ENCODE measurements at places on chromosomes 6 and 20.

GRCh38 chr20:57678340-57678739 is 31.5 kb downstream of the PMEPA1 start:
- no peak for DNase-seq

DNA sequence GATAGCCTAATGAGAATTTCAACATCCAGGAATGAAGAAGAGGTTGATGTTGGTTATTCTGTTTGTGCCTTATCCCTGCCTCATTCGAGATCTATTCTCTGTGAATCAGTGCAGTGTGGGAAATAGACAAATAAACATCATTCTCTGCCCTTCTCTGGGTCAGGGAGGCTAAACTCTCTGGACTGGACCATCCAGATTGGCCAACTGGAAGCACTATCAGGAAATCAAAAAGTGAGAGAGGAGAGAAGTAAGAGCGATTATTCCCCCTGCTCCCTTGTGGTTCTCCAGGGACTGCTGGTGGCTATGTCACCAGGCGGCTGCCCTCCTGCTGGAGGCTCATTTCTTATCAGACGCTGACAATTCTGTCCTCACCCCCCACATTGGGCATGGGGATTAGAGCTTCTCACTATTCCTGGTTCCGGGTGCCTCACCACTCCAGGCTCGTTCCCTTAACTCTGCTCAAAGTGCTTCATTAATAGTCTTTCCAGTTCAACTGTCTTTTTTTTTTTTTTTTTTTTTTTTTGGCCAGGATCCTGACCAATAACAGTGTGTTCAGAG is 201.7 kb upstream of the RREB1 start:
- DNase-seq, result no peak

DNA sequence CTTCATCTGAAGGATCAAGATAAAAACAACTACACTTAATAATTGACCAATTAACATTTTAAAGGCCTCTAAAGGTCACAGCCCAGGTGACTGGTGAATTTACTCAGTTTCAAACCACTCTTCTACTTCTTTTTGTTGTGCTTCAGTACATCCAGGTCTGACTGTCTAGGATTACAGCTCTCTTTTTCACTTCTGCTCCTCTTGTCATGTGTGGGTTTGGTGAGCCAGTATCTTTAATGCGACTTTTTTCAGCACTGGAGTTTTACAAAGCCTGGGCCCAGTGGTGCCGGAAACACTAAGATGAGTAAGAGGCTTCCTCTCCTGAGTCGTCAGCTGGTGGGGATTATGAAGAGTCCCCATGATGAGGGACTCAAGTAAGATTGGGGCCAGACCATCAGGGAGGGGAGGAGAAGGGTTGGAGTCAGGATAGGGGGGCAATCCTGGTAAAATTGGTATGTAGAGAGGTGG is 27.0 kb downstream of the HECA start:
- peak; percentile 74 for DNase-seq

DNA sequence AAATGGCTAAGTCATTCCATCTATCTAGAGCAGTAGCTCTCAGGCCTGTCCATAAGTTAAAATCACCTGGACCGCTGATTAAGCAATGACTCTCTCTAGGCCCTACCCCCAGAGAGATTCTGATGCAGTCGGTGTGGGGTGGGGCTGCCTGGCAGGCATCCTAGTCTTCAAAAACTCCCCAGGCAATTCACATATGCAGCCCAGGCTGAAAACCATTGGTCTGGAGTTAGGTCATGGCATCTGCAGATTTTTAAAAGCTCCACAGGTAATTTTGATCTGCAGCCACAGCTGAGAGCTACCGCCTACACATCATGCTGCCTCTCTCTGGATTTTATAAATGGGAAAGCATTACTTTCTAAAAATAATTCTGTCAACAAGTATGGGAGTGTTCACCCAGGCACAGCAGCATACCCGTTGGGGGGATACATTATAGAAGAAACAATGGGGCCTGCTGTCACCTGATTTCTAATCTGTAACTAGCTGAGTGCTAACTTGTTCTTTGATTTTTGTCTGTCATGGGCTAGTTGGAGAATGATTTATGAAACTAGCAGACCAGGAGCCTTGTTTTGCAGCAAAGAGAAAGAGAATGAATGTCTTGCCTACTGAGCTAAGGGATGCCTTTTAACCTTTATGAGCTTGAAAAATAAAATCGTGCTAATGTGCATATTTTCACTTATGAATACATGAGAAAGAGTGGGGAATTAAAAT is 44.1 kb upstream of the ATXN1 start:
- no peak for DNase-seq

- DNase-seq, result no peak
Observed at GRCh38 chr20:19812696-19813095, 54.6 kb downstream of the RIN2 start.

Measured in activated T-cell treated with anti-CD3 and anti-CD28 coated beads for 24 hours (primary cell).